ENCODE measurements at places on chromosomes 3 and 15. TPM values are rescaled to one million over a fixed set of nuclear protein-coding genes. Genes with fewer than 3 reads are reported as not detected.

Gene COLQ
- total RNA-seq = 1.2 TPM

Gene CNTN3
- total RNA-seq = 0.50 TPM

Gene ECE2
- total RNA-seq = not detected

Gene CISH
- 0.75 TPM for total RNA-seq

Gene ITGA11
- 193 TPM for total RNA-seq

Gene SEMA5B
- 1.0 TPM for total RNA-seq

- DNase-seq = peak; percentile 70
Measured at GRCh38 chr3:15616053-15616452, 14.5 kb downstream of the BTD start.

DNA sequence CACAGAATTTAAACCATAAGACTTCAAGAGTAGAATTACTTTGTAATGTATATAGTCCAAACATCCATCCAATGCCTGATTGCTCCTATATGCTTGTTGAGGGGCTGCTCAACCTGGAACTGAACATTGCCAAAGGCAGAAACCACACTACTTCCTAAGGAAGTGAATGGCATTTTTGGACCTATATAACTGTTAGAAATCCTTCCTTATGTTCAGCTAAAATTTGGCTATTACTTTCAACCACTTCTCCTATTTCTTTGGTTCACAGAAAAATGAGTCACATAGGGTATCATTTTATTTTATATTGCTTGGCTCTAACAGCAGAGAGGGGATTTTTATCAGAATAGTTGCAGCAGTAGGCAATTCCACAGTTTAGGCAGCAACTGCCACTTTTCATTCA, 342.1 kb downstream of the SLC9A9 start:
- no peak for DNase-seq

DNA sequence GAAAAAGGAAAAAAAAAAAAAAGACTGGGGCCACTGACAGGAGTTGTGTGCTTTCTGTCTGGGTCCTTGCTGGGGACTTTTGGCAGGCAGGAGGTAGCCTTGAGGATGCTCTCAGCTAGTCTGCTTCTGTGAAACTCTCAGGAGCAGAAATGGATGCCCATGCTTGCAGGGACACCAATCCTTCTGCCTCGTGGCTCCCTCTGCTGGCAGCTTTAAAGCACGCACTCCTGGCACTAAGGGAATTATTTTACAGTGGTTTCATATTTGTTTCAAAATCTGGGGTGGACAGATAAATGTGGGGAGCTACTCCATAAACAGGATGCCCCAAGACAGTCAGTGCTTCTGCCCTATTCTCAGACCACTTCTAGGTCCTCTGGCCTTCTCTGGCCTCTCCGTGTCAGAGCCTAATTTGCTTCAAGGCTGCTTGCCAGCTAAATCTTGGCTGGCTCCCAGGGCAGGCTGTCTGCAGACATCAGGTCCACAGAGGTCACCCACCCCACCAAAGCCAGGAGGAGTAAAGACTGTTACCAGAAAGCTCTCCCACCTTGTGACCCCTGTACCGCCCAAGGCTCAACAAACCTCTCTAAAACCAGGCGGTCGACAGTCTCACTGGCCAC, 17.1 kb downstream of the TRAIP start:
- peak; percentile 39 for DNase-seq

- no peak for DNase-seq
Measured at GRCh38 chr3:144549166-144549565, 577.5 kb downstream of the DIPK2A start.

DNA sequence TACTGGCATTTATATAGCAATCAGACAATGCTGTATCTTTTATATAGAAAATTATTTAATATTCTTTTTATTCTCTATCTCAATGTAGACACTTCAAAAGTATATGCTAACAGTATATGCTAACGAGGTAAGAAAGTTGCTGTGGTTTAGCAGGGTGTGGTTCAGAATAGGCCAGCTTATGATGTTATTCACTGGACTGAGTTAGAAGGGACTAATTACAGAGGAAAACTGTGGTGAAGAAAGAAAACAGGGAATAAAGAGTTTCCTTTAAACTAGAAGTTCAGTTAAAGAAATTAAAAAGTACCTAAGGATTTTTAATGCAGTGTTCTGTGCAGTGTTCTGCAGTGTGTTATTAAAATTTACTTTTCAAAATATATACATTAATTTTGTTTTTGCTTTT, 59.4 kb downstream of the MYO9A start:
- no peak for DNase-seq

DNA sequence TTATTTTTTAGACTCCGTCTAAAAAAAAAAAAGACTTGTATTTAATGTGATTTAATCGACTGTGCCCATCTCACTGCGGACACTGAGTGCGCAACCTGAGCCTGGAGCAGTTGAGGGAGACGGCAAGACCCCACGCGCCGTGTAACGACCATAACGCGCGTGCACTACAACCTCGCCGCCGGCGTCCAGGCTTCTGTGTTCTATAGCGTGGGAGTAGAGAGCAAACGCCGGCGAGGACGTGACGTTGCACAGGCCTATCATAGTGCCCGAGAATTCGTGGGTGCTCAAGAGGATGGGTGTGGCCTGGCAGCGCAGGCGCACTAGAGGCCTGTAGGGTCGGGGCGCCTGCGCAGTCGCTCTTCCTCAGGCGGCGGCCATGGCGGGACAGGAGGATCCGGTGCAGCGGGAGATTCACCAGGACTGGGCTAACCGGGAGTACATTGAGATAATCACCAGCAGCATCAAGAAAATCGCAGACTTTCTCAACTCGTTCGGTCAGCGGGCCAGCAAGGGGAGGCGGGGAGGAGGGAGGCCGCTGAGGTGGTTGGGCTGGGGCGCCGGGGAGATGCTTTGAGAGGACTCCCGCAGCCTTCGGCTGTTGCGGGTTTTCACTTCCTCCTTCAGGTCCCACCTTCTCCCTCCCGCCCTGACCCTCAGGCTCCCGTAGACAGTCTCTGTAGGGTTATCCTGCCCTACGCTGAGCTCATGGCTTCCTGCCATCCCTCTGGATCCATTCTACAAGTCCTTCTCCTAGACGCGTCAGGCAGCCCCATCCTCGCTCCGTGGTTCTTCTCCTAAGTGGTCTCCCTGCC, at the start of gene BRK1:
BRK1 (plus strand) TSS at position 350 of the 812 bp plus-strand sequence; CDS start at position 377, 27 bp downstream.
- peak; percentile 90 for DNase-seq

DNA sequence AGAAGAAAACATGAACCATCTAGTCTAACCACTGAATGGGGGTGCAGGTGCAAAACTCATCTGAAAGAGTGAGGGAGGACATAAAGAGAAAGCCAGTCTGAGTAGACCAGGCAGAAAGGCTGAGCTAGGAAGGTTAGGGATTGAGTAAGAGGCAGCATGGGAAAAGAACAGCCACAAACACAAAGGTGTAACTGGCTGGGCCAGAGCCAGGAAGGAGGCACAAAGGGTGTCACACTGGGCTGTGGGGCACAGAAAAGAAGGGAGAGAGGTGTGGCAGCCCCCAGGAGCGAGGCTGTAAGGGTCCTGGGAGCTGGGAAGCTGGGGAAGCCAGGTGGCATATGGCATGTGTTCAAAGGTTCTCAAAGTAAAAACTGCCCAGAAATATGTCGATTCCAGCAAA, 18.7 kb downstream of the IGSF11 start:
- DNase-seq = no peak

DNA sequence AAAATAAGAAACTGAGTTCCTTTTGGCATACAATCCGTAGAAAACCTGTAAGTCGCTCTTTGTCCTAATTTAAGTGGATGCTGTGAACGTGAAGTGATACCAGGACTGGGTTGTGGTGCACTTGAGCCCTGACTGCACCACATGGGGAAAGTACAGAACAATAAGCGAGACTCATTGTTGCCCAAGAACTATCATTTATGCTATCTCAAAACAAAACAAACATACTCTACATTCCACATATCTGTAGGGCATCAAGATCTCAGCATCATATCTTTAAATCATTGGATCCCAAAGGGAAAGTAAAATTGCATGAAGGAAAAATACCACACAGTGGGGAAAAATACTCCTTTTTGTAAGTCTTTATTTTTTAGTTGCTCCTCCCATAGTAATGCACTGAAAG, 580.3 kb downstream of the MECOM start:
- DNase-seq = no peak

- DNase-seq = no peak
Measured at GRCh38 chr3:188931531-188931930, 240.2 kb upstream of the TPRG1 start.

- DNase-seq = peak; percentile 79
Measured at GRCh38 chr3:55484801-55485791, 2.0 kb downstream of the WNT5A start.

- peak; percentile 28 for DNase-seq
Measured at GRCh38 chr3:90069748-90070147, 962.3 kb downstream of the EPHA3 start.

DNA sequence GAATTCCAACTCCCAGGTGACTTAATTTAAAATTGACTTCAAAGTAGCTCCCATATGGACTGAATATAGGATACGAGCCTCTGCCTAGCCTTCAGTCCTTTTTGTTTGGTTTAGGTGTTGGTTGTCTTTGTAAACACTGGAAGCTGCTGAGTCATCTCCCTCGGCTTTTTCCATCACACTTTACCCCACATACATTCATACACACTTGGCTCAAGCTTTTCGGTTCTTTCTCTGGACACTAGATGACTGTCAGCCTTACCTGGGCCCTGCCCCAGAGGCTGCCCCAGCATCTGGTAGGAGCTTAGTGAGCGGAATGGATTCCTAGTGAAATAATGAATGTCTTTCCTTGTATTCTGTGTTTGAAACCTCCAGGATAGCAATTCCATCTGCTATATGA, 201.5 kb upstream of the IL12A start:
- peak; percentile 86 for DNase-seq

GRCh38 chr3:10357095-10357494, 36.2 kb upstream of the SEC13 start:
- no peak for DNase-seq

GRCh38 chr15:41993472-41994170, 21.3 kb upstream of the EHD4 start:
- no peak for DNase-seq

DNA sequence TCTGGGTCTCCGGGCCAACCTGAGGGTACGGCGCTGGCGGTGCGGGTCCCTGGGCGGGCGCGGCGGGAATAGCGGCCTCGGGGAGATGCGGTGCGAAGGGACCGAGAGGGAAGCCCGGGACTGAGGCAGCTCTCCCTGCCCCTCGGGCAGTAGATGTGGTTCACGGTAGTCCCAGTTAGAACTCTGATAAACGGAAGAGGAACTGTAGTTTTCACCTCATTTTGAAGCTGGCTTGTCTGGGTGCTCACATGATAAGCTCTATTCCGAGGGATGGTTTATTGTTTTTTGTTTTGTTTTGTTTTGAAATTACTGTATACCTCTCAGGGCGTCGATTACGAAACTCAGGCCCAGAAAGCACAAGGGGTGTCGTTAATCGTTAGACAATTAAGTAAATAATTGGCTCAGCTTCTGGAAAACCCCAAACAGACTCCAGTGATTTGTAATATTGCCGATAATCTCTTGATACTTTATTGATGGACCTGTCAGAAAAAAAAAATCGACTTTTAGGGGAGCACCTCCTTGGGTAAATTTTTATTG, 413 bp downstream of the NUSAP1 start:
- no peak for DNase-seq

- DNase-seq = no peak
Measured at GRCh38 chr3:99515891-99516290, 122.5 kb upstream of the COL8A1 start.

DNA sequence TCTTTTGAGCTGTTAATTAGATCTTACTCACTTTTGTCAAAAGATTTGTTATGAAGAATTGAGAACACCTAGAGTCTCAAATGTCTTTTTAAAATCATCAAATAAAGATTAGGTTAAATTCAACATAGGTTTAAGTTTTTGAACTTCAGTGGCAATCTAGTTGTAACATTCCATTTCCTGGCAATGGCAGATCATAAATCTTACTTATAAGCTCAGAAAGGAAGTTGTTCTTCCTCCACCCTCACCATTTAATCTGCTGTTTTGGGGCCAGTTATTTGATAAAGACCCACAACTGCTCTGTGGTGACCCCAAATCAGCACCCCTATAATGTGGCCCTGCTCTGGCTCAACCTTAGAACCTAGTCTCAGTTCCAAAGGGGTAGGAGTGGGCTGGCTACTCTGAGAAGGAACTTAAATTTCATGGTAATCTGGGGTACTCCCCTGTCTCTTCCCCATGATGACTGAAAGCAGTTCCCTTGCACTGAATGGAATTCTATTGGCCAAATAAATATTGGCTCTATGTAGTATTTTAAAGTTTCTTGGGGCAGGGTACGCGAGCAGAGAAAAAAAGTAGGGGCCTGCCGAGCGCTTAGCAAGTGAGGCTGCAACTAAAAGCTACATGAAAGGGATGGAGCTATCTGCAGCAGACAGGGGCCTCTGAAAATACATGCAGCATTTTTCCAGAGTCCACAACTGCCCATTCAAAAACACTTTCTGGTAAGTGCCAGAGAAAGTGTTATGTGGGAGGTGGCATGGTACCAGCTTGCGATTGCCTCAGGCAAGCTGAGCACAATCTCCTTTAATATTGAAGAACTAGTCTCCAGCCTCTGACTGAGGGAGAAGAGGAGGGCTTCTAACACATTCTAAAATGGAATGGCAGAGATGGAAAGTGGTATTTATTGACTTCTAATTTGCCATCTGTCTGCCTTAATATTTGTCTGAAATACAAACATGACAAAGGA, 103.6 kb upstream of the RASGRP1 start:
- DNase-seq = no peak

DNA sequence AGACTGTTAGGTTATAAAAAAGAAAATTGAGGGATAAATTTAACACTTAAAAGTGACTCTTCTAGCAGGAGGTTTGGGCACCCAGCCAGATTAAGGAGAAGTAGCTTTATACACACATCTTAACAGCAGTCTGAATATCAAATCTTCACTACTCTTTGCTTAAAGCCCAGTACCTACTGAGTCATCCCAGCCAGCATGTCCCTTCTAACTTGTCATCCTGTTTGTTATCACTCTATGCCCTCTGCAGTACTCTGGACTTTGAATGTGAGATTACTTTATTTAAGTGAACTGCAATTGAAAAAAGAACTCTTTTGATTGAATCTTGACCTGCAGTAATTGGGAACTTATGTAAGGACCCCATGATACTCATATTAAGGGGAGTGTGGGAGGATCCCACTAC, 77.6 kb downstream of the FHIT start:
- no peak for DNase-seq

DNA sequence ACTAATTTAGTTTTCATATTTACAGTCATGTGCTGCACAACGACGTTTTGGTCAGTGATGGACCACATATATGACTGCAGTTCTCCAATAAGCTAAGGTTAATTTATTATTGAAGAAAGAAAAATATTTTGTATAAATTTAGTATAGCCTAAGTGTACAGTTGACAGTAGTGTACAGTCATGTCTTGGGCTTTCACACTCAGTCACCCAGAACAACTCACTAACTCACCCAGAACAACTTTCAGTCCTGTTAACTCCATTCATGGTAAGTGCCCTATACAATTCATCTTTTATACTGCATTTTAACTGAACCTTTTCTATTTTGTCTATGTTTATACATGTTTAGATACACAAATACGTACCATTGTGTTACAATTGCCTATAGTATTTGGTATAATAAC, 3.8 kb upstream of the GABRR3 start:
- DNase-seq = no peak

- no peak for DNase-seq
Measured at GRCh38 chr3:97350971-97351370, 413.6 kb upstream of the ARL6 start.

GRCh38 chr3:12557473-12558100, 700 bp downstream of the MKRN2 start:
- peak; percentile 36 for DNase-seq

All from astrocyte (in vitro differentiated cells and primary cell).